NCI-H2081 (cell line): ENCODE measurements at places on chromosomes 4 and X.

- DNase-seq: no peak
Observed at GRCh38 chr4:38275331-38276100, 315.3 kb downstream of the PTTG2 start.

DNA sequence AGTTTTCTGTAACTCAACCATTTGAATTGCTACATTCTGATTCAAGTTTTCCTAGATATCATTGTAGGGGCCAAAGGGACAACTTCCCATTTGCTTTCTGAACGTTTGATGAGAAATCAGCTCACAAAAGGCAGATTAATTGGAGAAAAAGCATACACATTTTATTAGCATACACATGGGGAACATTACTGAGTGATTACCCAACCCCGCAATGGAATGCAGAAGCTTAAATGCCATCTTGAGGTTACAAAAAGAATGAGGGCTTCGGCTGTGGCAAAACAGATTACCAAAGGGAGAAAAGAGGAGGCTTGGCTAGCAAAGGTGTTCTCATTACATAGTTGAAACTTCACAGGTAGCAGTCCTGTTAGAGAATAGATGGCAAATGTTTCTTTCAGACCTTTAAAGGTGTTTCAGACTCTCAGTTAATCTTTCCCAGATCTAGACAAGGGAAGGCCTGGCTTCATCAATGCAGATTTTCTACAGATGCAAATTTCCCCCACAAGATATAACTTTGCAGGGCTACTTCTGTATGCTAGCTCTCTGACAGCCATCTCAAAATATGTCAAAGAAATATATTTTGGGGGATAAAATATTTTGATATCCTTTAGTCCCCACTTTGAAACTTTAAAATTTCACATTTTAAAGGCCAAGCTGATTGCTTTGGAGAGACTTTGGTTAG is 26.5 kb upstream of the HERC6 start:
- DNase-seq: no peak

DNA sequence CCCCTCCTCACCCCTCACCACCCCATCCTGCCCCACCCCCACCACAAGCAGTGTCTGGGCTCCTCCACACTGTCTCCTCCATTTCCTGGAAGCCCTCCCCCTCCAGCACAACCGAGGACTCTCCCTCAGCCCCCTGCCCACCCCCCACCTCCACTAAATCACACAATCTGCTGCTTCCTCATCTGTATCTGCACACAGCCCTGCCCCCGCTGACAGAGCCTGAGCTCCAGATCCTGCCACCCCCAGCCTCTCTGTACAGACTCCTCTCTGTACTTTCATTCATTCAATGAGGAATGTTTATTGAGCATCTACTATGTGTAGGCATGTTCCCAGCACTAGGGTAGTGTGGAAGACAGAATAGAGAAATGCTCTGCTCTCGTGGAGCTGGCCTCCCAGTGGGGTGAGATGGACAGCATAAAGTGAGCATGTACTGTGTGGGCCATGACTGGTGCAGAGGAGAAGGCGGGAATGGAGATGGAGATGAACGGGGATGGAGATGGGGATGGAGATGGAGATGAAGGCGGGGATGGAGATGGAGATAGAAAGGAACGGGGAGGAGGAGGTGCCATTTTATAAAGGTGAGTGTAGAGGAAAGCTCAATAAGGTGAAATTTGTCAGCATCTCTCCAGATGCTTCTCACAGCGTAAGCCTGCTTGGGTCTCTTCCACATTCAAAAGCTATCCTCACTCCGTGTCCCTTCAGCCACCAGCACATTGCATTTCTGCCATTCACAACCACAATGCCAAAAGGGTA is 2.5 kb upstream of the PPP2R2C start:
- no peak for DNase-seq

DNA sequence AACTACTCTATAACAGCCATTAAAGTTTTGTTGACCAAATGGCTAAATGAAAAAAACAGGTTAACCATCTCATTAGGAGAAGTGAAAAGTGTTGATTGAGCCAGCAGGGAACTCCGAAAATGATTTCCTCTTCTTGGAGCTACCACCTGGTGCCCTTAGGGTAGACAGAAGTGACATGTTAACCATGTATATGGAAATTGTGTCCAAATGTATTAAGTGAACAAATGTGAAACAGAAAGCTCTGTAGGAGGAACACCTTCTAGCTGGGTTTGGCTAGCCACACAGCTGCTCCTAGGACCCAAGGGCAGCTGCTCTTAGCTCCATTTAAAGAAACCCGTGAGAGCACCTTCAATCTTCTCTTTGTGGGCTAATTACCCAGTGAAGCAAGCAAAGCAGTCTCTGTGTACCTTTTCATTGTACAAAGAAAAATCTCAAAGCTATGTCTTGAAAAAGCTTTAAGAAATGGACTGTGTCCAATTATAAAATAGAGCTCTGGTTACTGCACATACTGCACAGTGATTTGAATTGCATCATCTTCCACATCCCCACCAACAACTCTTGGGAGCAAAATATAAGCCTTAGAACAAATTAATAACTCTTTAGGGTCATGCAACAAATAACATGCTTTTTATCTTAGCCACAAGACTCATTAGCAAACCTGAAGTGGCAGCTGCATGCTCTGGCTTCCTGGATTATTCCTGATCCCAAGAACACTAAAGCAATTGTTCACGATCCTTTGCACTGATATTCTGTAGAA is 59.2 kb upstream of the PARM1 start:
- peak; percentile 93 for DNase-seq
